ENCODE measurements at places on chromosomes 16 and 17.

DNA sequence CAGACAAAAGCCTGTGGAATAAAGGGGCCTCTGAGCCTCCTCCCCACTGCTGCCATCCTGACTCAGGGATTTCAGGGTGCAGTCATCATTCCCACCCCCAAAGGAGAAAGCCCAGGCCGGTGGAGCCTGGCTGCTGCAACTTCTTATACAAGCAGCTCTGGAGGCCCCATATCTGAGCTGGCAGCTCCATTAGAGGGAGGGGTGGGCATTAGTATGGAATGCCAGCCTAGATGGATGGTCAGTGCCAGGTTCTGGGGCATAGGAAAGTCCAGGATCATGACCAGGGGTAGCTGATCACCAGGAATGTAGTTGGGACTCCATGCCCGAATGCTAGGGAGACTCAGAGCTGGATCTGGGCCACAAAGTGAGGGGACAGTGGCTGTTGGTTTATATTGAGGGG is 581.0 kb downstream of the KCNJ18 start:
- no peaks in the 10 kb centered on the region for H3K27me3 ChIP-seq
- no peak overlapping the region for H3K4me3 ChIP-seq
- no peaks in the 10 kb centered on the region for H3K36me3 ChIP-seq
- H3K4me1 ChIP-seq, result no peaks in the 10 kb centered on the region

GRCh38 chr17:15303851-15304250 is 37.5 kb downstream of the TEKT3 start:
- DNase-seq, result no peak
- H3K4me1 ChIP-seq, result peaks cover 10% of the 10 kb centered on the region
- H3K36me3 ChIP-seq, result no peaks in the 10 kb centered on the region
- H3K27ac ChIP-seq, result no peak overlapping the region

GRCh38 chr17:69625474-69625873 is 211.0 kb downstream of the MAP2K6 start:
- no peaks in the 10 kb centered on the region for H3K4me1 ChIP-seq
- no peaks in the 10 kb centered on the region for H3K27me3 ChIP-seq
- no peak overlapping the region for H3K27ac ChIP-seq
- H3K36me3 ChIP-seq, result no peaks in the 10 kb centered on the region

DNA sequence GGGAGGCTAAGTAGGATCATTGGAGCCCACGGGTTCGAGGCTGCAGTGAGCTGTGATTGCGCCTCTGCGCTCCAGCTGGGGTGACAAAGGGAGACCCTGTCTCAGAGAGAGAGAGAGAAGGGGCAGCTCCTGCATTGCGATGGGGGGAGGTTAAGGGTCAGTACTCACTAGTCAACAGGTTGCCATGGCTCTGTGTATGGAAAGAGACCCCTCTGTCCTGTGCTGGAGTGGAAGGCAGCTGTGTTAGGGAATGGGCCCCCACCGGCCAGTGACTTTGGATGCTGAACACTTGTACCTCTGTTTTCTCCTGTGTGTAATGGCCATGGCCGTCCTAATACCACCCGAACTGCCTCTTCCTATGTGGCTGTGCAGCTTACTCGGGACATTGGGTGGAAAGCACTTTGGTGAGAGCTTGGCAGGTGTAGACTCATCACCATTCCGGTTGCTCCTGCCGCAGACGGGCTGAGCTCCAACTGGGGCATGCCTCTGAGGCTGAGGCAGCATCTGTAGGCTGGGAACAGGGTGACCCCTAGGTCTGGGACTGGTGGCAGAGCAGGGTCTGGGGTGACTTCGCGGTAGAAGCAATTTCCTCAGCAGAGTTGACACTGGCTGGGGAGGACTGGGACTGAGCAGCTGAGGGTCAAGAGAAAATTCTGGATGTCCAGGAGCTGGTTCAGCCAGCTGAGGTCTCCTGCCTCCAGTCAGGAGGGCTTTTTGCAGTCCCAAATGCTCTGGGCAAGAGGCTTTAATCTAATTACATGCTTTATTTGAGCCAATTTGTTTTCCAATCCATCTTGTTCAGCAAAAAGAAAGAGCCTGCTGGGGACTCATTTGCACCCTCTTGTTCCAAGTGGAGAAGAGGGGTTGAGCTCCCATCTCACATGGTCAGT is 184.5 kb downstream of the NTN1 start:
- no peaks in the 10 kb centered on the region for H3K4me1 ChIP-seq
- DNase-seq, result no peak
- no peak overlapping the region for H3K4me3 ChIP-seq
- H3K27ac ChIP-seq, result no peak overlapping the region
